ENCODE measurements at places on chromosomes 16 and 17.

- DNase-seq, result no peak
Observed at GRCh38 chr17:47895347-47895855, 635 bp upstream of the SP2 start.

- DNase-seq, result no peak
Observed at GRCh38 chr16:12682432-12683165, 121.1 kb downstream of the CPPED1 start.

DNA sequence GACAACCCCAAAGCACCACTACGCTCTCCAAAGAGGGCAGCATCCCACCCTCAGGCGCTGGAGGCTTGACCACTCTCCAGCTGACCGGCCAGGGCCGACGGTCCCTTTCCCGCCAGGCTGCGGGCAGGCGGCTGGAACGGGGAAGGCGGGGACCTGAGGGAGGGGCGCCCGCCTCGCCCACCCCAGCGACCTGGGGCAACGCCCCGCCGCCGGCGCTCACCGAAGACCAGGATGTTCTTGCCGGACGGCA, 431 bp downstream of the DYNC1LI2 start:
- no peak for DNase-seq

GRCh38 chr17:19384723-19385391, 2.1 kb downstream of the MFAP4 start:
- no peak for DNase-seq

GRCh38 chr17:80959330-80960036, 32.2 kb upstream of the CHMP6 start:
- no peak for DNase-seq

- no peak for DNase-seq
Observed at GRCh38 chr17:5042157-5043022, 7.2 kb upstream of the SLC52A1 start.

Data from cerebellum (tissue), 4 donors.